H1 (cell line): ENCODE measurements at places on chromosomes 16 and 17.
A peak's percentile ranks its signal among the peaks of the same experiment; 100 is the strongest.

DNA sequence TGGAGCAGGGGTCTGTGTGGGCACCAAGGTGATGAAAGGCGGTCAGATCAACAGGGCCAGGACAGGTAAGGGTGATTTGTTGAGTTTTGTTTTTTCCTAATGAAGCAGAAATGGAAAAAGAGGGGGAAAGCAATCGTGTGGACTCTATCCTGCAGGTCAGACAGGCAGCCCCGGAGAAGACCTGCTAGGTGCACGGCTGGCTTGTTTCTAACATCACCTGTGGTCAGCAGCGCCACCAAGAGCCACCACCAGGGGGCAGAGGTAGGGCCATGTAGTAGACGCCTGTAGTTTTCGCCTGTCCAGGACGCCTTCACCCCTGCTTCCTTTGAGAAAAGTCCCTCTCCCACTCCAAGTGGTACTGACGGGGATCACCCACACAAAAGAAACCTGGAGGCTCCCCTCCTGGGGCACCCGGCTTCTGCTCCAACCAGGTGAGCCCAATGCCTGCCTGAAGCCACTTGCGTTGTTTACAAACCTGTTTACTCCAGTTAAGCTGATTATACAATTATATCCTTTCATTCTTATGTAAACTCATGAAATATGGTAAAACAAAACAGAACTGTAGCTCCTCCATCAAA lies 54.2 kb upstream of the SEC14L1 start:
- peak; percentile 53 for DNase-seq

- no peak for DNase-seq
Measured at GRCh38 chr17:61018938-61019337, 341.3 kb downstream of the BCAS3 start.

DNA sequence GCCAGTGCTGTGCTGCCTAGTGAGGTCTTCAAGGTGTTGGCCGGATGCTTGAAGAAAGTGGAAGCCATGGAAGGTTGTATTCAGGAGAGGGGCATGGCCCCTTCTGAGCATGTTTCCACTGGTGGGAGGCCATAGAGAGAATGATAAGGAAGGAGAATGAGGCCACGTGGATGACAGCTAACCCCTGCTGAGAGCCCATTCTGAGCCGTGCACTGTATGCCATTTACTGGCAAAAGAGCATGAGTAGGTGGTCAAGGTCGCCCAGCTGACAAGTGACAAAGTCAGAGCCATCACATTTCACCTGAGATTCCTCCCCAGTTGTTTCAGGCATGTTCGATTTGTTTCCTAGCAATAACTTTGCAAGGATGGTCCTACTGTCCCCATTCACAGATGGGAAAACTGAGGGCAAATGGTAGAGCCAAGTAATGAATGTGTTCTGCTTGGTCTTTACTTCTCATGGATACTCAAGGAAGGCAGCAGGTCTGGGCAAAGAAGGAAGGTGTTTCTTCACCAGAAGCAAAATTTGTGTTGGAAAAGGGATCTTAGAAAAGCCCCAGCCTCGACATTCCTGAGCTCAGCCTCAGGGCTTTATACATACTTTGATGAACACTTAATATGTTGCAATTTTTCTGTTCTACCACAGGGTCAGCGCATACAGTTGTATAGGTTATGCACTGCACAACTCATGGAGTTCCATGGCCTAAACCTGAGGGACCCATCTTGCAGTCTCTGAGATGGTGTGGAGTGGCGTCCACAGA lies 10.5 kb upstream of the NKD1 start:
- no peak for DNase-seq

DNA sequence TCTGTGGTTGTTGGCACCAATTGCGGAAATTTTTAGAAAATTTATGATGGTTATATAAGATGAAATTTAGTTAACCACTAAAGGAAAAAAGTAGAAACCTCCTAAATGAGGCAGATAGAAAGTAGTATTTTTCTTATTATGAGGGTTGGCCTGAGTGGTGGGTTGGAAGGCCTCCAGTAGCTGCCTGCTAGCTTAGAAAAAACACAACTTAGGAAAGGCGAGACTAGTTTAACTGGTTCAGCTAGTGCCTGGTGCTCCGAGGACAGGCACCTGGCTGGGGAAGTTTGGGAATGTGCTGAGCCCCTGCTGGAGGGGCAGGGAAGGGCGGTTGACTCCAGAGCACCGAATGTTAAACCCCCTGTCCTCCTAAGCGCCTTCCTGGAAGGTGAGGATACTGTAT lies 19.9 kb downstream of the LDHD start:
- peak; percentile 46 for DNase-seq

- no peak for DNase-seq
Measured at GRCh38 chr17:68288804-68289203, 2.1 kb downstream of the SLC16A6 start.

- DNase-seq = no peak
Measured at GRCh38 chr17:64385187-64386083, 5.2 kb downstream of the PECAM1 start.

- no peak for DNase-seq
Measured at GRCh38 chr17:8487130-8487645, 51.5 kb downstream of the NDEL1 start.

DNA sequence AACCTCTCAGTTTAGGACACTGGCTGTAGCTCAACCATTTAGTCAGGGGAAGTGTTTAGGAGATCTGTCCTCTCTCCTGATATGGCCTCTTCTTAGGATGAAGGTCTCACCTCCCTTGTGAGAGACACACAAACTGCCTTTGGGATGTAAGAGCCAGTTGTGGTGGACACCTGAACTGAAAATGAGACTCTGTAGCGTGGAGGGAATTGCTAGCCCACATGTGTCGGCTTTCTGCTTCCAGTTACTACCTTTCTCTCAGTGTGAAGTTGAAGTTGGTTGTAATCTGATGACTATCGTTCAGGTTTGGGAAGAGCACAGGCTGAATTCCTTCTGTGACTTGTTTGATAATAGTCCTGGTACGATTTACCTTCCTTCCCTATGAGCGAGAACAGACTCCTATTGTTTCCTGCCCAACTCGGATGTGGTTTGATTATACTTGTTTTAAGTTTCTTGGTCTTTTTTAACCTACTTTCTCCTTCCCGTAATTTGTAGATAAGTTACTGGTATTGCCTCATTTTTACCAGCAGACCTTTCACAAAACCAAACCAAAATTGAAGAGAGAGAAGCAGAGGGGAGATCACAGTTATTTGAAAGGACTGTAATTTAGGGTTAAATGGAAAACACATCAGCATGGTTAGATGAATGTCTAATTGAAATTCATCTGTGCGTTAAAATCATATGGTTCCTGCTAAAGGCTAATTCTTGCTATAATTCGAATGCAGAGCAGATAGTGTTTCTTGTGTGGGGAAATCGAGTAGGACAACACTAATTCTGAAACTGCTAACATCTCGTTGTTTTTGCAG lies 43.2 kb downstream of the CLEC16A start:
- no peak for DNase-seq

GRCh38 chr16:49278944-49279725 lies 2.5 kb downstream of the CBLN1 start:
- no peak for DNase-seq

DNA sequence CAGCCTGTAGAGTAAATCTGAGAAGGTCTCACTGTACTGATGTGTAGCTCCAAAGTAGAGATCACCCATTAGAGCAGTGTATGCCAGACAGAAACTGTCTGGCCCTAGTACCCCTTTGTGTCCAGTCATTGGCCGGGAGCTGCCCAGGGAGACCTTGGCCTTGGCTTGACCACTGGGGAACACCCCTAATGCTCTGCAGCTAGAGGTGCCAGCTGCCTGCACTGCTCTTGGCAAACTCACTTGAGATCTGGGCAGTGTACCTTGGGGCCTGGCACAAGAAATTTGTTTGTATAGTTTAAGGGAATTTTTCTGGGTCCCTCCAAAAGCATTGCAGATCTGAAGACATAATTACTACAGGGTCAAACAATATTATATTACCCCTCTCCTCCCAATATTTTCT lies 78.7 kb upstream of the MPHOSPH6 start:
- no peak for DNase-seq

DNA sequence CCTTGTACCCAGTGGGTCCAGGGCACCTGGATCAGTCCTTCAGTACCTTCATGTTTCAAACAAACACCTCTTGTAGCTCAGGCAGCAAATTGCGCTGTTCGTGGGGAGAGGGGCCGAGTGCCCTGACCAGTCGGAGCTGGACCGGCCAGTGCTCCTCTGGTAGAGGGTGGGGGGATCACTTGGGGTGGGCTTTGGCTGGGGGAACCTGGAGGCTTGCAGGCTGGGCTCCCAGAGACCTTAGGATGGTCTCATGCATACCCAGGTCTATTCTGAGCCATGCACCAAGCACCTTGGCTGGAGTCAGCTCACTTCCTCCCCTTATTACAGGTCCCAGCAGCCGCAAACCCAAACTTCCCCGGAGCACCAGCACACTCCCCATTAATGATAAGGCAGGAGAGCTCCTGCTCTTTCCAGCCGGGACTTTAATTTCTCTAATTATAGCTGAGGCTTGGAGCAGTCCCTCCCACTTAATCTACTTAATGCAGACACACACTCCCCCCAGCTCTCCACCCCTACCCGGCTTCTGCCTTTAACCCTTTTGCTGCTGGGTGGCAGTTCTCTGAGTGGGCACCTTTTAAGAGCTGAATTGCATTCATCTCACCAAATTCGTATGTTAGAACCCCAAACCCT lies 26.3 kb upstream of the MGAT5B start:
- DNase-seq = peak; percentile 64

DNA sequence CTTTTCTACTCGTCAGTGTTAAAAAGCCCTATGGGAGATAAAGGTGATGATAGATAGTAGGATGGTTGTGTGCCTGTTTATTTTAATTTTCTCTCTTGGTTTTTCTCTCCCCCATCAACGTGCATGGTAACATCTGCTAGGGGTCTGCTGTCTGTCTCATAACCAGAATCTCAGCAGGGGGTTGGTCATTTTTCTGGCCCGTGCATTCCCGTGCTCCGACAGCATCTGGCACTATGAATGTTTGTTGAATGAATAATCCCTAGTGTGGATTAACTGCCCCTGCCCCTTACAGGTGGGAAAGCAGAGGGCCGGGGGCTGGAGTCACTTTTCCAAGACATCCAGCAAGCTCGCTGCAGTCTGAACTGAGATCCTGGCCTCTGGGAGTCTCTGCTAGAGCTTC lies 6.3 kb downstream of the CA5A start:
- DNase-seq = no peak

- peak; percentile 87 for DNase-seq
Measured at GRCh38 chr16:49921791-49922456, 66.0 kb upstream of the ZNF423 start.

- DNase-seq = no peak
Measured at GRCh38 chr16:48687421-48688038, 77.5 kb upstream of the N4BP1 start.

- DNase-seq = no peak
Measured at GRCh38 chr17:29645515-29646051, 22.9 kb upstream of the CORO6 start.

DNA sequence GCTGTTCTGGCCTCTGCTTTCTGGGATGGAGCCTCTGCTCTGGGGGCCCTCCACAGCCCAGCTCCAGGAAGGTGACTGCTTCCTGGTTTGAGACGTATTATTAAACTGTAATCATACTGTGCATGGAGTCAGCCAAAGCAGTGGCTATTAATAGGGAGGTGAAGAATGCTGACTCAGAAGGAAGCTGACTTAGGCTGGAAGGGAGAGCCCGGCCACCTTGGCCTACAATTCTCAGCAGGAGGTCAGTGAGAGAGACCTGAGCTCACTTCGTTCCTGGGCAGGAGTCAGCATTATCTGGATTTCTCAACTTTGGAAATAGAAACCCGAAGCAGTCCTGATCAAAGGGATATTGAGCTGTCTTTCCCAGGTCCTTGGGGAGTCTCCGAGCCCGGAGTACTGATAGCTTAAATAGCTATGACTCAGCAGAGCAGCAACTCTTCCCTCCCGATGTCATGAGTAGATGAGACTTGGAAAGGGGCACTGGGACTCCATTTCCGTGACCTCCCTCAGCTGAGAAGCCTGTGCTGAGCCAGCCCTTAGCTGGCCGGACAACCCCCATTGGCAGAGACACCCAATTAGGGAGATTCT lies 91.8 kb downstream of the YPEL2 start:
- DNase-seq = no peak

- DNase-seq = no peak
Measured at GRCh38 chr16:7351610-7352510, 19.2 kb downstream of the RBFOX1 start.

DNA sequence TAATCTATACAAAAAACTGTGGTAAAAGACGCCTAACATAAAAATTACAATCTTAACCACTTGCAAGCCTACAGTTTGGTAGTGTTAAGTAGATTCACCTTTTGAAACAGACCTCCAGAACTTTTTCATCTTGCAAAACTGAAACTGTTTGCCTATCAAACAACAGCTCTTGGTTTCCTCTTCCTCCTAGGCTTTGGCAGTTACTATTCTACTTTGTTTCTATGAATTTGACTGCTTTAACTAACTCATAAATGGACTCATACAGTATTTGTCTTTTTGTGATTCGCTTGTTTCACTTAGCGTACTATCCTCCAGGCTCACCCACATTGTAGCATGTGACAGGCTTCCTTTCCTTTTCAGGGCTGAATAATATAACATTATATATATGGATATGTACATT lies 97.0 kb downstream of the PRKCA start:
- no peak for DNase-seq

GRCh38 chr17:19987897-19988296 lies 10.3 kb upstream of the AKAP10 start:
- DNase-seq = no peak

DNA sequence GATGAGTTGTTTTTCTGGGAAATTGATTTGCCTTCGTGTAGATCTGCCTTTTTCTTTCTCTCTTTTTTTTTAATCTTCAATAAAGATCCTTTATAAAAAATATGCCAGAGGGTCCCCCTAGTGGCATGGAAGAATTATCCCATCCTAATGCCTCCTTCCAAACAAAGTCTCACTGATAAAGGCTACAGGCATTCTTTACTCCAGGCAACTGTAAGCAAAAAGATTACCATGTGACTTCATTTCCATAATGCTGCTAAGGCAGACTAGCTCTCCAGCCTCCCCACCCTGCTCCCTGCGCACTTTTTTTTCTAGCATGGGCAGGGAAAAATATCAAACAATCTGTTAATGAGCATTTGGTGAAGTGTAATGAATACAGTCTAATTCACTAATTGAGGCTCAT lies 220.2 kb upstream of the CDH8 start:
- DNase-seq = no peak

DNA sequence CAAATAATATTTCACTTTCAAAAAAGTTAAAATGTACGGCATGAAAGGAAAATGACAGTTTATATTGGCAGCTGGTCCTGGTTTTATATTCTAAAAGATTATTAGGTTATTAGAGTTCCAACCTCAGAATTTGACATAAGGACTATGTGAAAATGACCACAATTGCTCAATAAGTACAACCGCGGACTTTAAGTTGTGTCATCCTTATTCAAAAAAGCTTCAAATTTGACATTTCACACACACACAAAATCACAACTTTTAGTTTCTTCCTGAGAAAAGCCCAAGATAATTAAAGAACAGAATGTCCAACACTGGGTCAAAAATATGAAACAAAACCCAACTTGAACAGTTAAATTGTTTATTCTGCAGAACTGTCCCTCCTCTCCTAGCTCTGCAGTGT lies 133.2 kb upstream of the AXIN2 start:
- no peak for DNase-seq

GRCh38 chr17:80842456-80843013 lies 149.1 kb upstream of the CHMP6 start:
- no peak for DNase-seq

GRCh38 chr17:59637611-59638310 lies 18.1 kb downstream of the CLTC start:
- DNase-seq = no peak

- no peak for DNase-seq
Measured at GRCh38 chr16:64406770-64407181, 715.1 kb downstream of the CDH11 start.

- DNase-seq = no peak
Measured at GRCh38 chr17:68498479-68499326, 13.5 kb upstream of the PRKAR1A start.
